Left hindlimb (tissue), 1 donor: ENCODE measurements at places on chromosomes 11 and 22.

DNA sequence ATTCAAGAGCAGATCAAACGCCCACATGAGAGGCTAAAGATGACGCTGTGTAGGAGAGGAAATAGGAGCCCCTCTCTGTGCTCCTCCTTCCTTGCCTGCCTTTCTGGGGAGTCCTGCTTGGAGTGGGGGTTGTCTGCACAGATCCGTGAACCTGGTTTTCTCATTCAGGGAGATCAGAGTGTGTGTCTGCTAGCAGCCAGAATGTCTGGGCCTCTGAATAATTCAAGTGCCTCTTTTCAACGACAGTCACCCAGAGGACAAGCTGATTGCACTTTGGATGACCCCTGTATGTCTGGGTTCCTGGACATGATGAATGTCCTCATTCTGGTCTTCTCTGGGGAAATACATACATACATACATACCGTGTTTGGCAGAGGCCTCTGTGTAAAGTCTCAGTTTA, 592.5 kb upstream of the B3GAT1 start:
- no peak for DNase-seq

DNA sequence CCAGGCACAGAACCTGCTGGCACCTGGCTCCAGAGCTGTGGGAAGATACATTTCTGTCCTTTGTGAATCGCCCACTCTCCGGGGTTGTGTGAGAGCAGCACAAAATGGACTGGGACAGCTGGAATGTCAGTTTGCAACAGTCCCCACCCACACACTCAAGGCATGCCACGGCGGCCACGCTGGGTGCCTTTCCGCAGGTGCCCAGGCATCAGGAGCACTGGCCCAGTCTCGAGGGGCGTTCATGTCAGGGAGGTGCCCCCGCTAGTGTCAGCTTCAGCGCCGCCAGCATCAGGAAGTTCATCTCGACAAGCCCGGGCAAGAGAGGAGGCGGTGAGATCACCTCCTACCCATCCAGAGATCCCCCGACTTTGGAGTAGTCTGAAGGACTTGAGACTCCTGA, 2.1 kb downstream of the TP53AIP1 start:
- no peak for DNase-seq

GRCh38 chr11:86249307-86250098, 5.0 kb downstream of the EED start:
- DNase-seq = no peak

GRCh38 chr11:72739240-72740059, 12.8 kb downstream of the ARAP1 start:
- peak; percentile 15 for DNase-seq

DNA sequence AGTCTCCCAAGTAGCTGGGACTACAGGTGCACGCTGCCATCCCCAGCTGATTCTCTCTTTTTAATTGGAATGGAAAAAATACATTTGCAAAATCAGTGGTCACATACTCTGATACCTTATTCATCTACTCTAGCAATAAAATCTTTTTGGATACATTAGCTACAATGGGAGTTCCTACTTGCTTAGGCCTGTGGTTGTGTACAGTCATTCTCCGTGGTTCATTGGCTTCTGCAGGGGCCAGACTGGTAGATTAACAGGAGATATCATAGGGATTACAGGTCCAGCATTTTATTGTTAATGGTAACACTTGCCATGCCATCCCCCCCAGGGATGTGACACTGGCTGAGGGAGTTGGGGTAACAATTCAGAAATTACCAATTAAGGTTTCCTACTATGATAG, 140.0 kb downstream of the ADAMTS15 start:
- no peak for DNase-seq

GRCh38 chr22:39115570-39115969, 18.5 kb downstream of the APOBEC3H start:
- DNase-seq = no peak

GRCh38 chr11:35784699-35785098, 122.1 kb downstream of the TRIM44 start:
- no peak for DNase-seq

DNA sequence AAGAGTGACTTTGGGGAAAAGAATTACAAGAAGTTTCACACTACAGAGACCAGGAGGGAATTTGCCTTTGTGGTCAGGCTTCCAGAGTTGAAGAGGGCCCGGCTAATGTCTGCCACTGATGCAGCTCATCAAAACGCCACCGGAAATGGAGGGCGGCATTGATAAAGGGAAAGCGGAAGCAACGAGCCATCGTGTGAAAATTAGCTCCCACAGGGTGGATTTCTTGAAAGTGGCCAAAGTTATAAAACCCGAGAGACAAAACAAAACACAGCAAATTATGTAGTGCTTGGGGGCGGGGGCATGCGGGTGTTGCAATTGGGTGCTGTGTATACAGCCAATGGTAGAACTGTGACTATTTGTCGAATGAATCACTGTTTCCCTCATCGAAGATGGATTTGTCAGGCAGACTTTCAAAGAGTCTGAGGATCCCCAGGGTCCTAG, 113.0 kb downstream of the ADAMTS15 start:
- no peak for DNase-seq

DNA sequence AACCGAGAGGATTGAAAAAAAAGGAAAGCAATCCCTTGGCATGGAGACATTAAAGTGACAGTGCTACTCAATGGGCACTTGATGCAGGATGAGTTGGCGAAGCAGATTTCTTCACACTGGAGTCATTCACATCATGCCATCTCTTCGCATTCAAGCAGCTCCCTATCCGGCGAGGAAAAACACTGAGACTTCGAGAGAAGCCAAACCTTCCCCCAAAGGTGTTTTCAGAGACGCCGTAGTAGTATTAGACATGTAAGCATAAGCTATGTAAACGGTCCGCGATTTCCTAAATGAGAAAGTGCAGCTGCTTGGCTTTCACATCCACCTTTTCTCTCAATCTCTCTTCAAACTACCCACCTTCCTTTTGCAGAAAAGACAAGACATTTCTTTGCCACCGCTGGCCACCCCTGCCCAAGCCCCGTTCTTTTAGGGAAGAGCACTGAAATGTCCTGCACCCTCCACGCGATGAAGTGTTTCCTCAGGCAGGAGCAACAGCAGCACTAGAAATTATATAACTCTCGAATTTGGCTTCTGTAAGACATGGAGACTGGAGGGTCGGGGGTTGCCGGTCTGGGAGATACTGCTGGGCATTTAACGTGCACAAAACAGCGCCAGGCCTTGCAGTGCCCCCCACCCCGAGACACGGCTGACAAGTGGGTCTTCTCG, at the start of gene DLG2:
TSS of gene DLG2 (minus strand) at position 13 of the 666 bp plus-strand sequence.
- DNase-seq = peak; percentile 32

DNA sequence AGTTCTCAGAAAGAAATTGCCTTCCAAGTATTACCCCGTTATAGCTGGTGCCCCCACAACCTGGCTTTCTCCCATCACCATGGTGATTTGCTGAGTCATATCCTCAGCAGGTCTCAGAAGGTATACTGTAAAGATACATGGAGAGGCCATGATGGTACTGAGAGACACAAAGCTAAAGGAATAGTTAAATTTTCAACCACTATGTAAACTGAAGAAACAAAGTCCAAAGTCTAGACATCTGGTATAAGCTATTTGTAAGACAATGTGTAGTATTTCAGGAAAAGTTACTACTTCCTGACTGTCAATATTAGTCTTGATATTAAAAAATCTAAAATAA, 377.1 kb downstream of the DCDC1 start:
- DNase-seq = no peak

- no peak for DNase-seq
Measured at GRCh38 chr11:67642173-67643120, 2.9 kb upstream of the TBX10 start.

DNA sequence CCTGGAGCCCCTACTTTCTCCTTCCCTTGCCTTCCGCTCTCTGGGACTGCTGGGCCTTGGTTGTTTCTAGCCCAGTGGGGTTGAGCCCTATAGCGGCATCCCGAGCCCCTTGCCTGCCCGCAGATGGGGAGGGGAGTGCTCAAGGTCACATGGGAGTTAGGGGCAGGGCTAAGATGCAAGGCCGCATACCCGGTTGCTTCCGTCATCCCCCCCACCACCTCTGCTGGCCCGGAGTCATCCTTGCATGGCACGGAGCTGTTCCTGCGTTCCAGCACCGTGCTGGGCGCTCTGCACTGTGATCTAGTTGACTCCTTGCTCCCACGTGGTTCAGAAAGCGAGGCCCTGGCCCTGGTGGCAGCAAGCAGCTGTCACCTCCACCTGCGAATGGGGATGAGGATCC, 18.0 kb downstream of the FLRT1 start:
- no peak for DNase-seq

DNA sequence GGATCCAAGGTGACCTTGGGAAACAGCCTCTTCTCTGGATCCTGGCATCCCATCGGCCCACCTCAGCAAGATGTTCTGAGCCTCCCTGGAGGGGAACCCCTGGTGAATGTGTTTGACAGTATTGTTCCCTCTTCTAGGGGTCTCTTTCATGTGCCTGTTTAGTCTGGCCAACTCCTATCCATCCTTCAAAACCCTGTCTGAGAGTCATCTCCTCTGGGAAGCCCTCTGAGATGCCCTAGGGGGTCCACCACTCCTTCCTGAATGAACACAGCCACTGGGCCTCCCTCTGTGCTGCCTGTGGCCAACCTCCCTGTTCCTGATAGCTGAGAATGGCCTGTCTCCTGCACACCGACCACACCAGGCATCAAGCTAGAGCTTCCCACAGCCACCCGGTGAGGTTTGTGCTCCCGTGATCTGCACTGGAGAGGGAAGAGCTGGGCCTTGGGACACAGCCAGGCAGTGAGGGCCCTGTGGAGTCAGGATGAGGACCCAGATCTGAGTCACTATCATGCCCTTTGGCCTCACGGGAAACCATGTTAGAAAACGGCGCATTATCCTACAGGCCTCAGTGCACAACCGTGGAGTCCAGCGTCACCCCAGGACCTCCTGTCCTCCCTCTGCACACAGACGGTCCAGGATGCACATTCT, 8.8 kb downstream of the WNT7B start:
- DNase-seq = no peak

DNA sequence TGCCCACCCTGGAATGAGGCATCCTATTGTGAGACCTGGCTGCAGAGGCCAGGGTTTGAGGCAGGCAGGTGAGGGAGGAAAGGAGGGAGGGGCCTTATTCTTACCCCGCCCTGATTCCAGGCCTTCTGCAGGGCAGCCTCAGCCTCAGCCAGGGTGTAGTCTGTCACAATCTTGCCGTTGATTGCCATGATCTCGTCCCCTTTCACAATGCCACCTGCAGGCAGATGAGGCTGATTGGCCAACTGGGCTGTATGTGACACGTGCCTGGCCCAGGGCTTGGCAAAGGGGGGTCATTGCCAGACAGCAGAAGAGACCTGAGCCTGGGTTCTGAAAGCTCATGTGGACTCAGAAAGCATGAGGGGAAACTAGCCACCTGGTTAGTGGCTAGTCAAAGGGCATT, 21.4 kb upstream of the ABCC8 start:
- no peak for DNase-seq

- no peak for DNase-seq
Measured at GRCh38 chr11:124865181-124865901, at the start of gene ROBO3. TSS of gene ROBO3 (plus strand) at chr11:124865432. CDS start at chr11:124865578, 146 bp downstream.

DNA sequence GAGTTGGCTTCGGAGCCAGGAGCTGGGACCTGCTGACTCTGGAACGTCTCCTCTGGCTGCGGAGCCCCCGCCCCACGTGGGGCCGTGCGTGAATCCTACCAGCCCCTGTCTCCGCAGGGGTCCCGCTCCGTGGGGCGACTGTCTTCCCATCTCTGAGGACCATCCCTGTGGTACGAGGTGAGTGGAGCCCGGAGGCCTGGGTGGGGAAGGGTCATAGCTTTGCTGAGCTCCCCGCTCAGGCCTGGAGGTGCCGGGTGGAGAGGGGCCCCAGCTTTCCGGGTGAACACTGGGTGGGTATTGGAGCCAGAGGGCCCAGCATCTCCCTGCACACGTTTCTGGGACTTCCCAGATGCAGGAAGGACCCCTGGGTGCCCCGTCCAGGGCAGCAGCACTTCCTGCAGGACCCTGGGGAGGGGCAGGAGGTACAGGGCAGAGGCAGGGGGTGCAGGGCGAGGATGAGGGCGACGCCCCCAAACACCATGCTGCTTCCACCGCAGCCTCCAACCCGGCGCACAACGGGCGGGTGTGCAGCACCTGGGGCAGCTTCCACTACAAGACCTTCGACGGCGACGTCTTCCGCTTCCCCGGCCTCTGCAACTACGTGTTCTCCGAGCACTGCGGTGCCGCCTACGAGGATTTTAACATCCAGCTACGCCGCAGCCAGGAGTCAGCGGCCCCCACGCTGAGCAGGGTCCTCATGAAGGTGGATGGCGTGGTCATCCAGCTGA, 3.8 kb downstream of the MUC5AC start:
- DNase-seq = peak; percentile 24

GRCh38 chr22:37663521-37664140, 5.1 kb downstream of the PDXP start:
- DNase-seq = no peak

DNA sequence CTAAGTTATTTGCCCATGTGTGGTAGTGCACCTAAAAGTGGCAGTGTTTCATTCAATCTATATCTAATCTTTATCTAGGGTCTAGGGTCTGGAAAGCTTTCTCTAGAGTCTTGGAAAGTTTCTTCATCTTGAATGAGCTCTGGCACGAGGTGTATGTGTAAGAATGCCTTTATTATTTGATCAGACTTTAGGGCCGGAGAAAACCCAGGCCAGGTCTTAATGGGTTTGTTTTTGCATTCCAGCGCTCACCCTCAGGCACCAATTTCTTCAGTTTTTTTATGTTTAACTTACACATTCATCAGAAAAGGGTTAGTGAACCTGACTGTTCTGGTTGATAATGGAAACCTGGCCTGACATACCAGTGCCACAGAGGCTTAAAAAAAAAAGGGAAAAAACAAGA, 68.3 kb upstream of the SLN start:
- no peak for DNase-seq

DNA sequence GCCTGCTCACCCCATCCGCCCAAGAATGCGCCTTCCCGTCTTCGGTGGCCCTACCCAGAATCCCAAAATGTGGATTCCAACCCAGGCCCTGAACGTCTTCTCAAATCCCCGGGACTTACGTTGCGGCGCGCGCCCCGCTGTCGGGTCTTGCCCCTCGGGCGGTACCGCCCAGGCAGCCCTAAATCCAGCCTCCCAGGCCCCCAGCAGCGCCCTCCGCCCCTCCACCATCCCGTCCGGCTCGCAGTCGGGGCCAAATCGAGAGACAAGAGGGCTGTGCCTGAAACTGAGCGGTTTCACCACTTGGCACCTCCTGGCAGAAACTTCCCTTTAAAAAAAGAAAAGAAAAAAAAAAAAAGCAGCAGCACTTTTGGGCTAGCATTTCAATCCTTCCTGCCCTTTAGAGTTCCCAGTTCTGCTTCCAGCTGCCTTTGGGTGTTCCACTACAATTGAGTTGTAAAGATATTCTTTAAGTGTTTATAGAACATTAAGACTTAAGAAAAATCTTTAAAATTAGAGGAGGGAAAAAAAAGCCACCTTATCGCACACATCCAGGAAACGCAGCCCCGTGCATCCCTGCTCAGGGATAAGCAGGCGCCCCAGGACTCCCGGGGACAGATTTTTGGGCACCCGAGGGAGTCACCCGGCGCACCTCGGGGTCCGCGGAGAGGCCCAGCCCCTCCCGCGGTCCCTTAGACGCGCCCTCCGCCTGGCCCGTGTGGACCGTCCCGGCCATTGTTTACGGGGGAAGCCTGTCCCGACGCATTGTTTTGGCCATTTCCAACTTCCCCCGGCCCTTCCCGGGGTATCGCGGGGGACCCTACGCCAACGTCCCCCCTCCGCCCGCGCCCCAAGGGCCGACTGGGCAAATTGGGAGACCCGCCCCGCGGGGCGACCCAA, 57.6 kb downstream of the KCNJ4 start:
- DNase-seq = peak; percentile 64

GRCh38 chr11:103584720-103585119, 451.7 kb upstream of the DDI1 start:
- no peak for DNase-seq
